CD8-positive, alpha-beta memory T cell (primary cell): ENCODE measurements at places on chromosomes 11 and 22.

GRCh38 chr22:48577014-48577690 lies 1250.5 kb downstream of the BRD1 start:
- DNase-seq, result no peak

GRCh38 chr11:121328176-121328966 lies 35.8 kb downstream of the SC5D start:
- peak; percentile 57 for DNase-seq

DNA sequence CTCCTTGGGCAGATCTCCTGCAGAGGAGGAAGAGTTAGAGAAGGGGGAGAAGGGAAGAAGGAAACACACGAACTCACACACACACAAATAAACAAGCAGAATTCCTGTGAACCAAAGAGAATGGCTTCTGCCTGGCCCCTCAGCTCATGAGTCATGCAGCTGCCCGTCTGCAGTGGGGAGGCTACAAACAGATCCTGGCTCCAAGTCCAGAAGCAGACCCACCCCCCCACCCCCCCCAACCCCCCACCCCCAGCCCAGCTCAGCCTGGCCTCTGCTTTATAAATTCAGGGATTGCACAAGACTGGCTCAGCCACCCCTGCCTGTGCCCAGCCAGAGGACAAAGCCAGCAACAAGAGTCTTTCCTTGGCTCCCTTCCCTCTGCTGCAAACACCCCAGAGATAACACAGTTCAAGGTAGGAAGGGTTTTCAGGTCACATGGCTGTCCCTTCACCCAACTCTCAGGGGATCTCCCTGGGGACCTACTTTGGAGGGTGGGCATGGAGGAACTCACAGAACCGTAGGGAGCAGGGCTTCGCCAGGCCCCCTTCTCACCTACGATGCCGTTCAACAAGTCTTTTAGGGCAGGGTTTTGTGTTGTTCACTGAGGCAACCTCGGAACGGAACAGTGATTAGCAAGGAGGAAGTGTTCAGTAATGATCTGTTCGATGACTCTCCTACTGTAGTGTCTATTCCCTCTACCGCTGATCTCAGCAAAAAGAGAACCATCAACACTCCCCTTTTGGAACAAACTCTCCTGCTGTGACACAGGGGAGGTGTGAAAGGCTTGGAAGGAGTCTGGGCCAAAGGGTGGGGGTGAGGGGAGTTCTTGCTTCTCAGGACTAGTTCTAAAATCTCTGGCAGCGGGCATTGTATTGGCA lies 35.5 kb downstream of the RPL27A start:
- no peak for DNase-seq

- DNase-seq, result no peak
These were observed 88.1 kb downstream of the MAML2 start for GRCh38 chr11:96254854-96255253.

- no peak for DNase-seq
These were observed 22.7 kb upstream of the CTSD start for GRCh38 chr11:1786466-1786865.

- DNase-seq, result no peak
These were observed 79.9 kb downstream of the AMBRA1 start for GRCh38 chr11:46513934-46514342.

- DNase-seq, result no peak
These were observed 9.9 kb downstream of the SYT9 start for GRCh38 chr11:7261578-7261977.

DNA sequence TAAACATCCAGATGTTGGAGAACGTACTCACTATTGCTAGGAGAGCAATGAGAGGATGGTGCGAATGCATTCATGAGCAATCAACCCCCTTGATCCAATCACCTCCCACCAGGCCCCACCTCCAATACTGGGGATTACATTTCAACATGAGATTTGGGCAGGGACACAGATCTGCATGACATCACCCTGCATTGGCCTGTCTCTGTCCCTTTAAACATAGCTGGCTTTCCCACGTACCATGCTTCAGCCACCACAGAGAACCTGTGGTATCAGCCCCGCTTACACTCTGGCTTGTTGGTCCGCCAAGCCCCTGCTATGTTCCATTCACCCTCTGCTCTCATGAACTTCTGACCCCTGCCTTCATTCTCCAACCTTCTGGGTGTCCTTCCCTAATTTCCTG lies 157.5 kb upstream of the E2F8 start:
- no peak for DNase-seq

DNA sequence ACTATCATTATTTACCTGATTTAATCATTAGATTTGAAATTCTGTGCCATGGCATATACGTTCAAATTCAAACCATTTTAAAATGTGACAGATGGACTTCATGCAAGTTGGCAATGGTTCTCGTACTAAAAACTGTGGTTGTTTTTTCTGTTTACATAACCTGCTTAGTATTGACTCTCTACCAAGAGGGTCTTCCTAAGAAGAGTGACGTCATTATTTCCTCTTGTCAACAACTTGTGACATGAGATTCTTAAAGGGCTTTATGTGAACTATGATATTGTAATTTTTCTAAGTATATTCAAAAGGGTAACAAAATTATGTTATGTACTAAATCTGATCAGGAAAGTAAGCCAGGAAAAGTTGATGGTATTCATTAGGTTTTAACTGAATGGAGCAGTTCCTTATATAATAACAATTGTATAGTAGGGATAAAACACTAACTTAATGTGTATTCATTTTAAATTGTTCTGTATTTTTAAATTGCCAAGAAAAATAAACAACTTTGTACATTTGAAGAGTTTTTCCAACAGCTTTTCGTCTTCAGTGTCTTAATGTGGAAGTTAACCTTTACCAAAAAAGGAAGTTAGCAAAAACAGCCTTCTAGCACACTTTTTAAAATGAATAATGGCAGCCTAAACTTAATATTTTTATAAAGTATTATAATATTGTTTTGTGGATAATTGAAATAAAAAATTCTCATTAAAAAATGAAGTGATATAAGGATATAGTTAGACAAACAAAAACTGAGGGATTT lies 87.0 kb downstream of the GRK3 start:
- no peak for DNase-seq

- DNase-seq, result no peak
These were observed 20.2 kb upstream of the NEFH start for GRCh38 chr22:29459773-29460172.

DNA sequence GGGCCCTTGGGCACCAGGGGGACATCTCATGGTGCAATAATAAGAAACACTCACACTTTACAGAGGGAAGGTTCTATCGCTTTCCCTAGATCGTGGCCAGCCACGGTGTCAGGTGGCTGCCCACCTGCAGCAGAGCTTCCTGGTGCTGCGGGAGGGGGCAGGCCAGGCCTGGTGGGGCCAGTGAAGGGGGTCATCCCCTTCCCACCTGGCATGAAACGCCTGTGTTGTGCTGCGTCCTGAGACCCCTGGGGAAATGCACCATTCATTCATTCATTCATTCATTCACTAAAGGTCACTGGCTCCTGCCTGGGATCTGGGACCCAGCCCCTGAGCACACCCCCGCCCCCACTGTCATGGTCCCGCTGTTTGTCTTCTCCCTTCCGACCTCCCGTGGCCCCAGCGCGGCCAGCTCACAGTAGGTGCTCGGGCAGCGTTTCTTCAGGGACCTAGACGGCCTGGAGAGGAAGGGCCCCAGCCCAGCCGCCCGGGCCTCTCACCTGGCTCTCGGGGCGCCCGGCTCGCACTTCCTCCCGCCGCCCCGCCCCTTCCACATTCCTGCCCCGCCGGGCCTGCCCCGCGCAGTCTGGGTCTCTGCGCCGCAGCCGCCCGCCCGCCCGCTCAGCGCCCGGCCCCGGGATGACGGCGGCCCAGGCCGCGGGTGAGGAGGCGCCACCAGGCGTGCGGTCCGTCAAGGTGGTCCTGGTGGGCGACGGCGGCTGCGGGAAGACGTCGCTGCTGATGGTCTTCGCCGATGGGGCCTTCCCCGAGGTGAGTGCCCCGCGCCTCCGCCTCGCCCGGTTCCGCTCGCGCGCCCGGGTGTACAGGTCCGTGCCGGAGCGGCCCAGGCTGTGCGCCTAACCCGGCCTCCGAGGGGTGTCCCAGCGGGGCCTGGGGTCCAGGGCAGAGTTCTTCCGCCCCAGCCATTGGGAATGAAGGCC lies at the start of gene RHOD:
Gene RHOD (plus strand): TSS at position 581 of the 938 bp plus-strand sequence. CDS start 56 bp downstream, at position 637.
- DNase-seq, result no peak

- no peak for DNase-seq
These were observed 74.5 kb downstream of the MICAL3 start for GRCh38 chr22:17949642-17950473.

- no peak for DNase-seq
These were observed 30.6 kb upstream of the PIK3C2A start for GRCh38 chr11:17238377-17238776.

- DNase-seq, result no peak
These were observed 101.8 kb upstream of the CADM1 start for GRCh38 chr11:115605871-115606497.

- DNase-seq, result no peak
These were observed 590 bp downstream of the SLCO2B1 start for GRCh38 chr11:75151346-75152047.

- DNase-seq, result no peak
These were observed 43.9 kb downstream of the ELFN2 start for GRCh38 chr22:37383341-37383740.

GRCh38 chr11:87851234-87851633 lies 324.0 kb downstream of the RAB38 start:
- DNase-seq, result no peak

- DNase-seq, result peak; percentile 79
These were observed 18.0 kb downstream of the CREB3L1 start for GRCh38 chr11:46295312-46296058.

DNA sequence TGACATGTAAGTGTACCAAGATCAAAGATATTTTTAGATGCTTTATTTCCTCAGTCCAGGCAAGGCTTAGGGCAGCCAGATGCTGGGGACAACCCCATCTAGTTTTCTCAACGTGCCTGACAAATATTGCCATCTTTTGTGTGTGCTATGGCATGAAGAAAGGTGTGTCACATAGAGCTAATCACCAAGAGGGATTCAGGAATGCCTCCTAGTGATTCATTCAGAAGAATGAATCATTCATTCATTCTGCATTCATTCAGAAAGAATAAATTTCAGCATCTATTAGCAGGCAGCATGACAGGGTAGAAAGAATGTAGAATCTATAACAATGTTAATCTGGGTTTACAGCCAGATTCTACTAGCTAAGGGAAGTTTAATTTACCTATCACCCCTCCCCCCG lies 75.4 kb upstream of the LRRC4C start:
- no peak for DNase-seq

GRCh38 chr11:119803139-119803538 lies 74.1 kb upstream of the NECTIN1 start:
- DNase-seq, result no peak

- DNase-seq, result no peak
These were observed 50.9 kb upstream of the NFRKB start for GRCh38 chr11:129946256-129946655.

DNA sequence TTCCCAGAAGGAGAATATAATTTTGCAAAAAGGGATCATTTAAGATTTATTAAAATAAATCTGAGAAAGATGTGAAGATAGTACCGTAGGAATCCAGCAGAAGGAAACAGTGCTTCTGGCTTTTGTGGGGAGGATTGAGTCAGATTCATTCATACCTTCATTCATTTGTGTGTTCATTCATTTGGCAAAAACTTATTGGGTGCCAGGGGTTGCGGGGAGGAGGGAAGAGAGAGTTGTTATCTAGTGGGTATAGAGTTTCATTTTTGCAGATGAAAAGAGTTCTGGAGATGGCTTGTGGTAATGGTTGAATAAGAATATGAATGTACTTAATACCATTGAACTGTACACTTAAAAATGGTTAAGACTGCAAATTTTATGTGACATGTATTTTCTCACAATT lies 31.1 kb downstream of the BMAL1 start:
- DNase-seq, result no peak

DNA sequence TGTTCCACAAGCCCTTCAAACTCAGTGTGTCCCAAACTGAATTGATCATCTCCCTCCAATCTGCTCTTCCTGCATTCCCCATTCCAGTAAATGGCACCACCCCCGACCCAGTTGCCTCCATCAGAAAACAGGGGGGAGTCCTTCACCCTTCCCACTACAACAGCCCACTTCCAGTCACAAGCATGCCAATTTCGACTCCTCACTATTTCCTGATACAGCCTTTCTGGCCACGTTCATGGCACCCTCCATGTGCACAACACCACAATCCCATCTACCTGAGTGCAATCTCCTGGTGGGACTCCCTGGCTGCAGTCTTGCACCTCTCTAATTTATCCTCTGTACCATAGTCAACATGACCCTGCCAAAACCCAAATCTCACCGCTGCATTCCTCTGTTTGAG lies 1.6 kb upstream of the DNAL4 start:
- DNase-seq, result no peak

GRCh38 chr11:105861225-105861624 lies 160.8 kb downstream of the MSANTD4 start:
- DNase-seq, result no peak

DNA sequence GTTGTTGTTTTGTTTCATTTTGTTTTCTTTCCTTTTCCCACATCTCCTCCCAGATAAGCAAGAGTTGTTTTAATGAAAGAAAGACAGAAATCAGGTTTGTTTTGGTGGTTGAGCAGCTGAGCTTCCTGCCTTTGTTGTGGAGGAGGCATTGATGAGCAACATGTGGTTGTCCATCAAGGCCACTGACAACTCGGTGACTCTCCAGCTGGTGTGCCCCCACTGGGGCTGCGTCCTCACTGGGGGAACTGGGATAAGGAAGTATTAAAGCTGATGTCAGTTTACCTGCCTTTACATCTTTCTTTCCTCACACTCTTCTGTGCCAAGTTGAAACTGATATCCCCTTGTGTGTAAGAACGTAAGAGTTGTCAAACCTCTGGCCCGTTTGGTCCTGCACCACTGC lies 5.9 kb downstream of the VPS26B start:
- DNase-seq, result no peak

GRCh38 chr11:116420770-116421528 lies 351.8 kb downstream of the BUD13 start:
- DNase-seq, result no peak

DNA sequence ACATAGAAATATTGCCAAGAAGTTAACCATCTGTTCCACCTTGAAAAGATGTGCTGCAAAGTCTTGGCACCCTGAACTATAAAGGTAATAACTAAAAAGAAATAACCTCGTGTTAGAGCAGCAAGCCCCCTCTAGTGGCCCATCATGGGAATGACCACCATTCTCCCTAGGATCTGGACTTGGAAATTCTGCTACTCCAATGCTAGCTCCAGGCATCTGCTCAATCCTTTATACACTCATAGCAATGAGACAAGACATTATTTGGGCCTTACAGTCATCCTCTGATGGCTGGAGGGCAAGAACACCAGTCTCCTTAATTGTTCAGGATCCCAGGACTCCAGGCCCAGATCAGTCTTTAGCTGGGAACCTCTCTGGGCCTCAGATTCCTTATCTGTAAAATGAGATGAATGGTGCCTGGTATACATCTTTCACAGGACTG lies 76.0 kb downstream of the CWC15 start:
- DNase-seq, result no peak

GRCh38 chr11:120331301-120331996 lies 4.8 kb upstream of the ARHGEF12 start:
- DNase-seq, result no peak
